ENCODE measurements at places on chromosomes 11 and 22. TPM values are rescaled to one million over a fixed set of nuclear protein-coding genes. Genes with fewer than 3 reads are reported as not detected.

Gene SAA2
- 4.2 TPM for total RNA-seq

Gene PARVA
- 84.0 TPM for total RNA-seq

Gene TRMT112
- total RNA-seq = 168 TPM

Gene HPX
- total RNA-seq = 1.4 TPM

Gene SMTNL1
- not detected for total RNA-seq

Gene RIBC2
- total RNA-seq = not detected

Gene RAB39A
- 2.0 TPM for total RNA-seq

Gene PKNOX2
- total RNA-seq = 17.8 TPM

Gene TRIM21
- 34.1 TPM for total RNA-seq

Gene SUSD2
- 277 TPM for total RNA-seq

Gene OLFML1
- 30.6 TPM for total RNA-seq

GRCh38 chr22:45903355-45904135 is 73.4 kb downstream of the WNT7B start:
- DNase-seq = no peak

GRCh38 chr11:115257678-115258077 is 246.5 kb downstream of the CADM1 start:
- no peak for DNase-seq

- no peak for DNase-seq
These were observed 69.3 kb downstream of the KCNC1 start for GRCh38 chr11:17803754-17804334.

DNA sequence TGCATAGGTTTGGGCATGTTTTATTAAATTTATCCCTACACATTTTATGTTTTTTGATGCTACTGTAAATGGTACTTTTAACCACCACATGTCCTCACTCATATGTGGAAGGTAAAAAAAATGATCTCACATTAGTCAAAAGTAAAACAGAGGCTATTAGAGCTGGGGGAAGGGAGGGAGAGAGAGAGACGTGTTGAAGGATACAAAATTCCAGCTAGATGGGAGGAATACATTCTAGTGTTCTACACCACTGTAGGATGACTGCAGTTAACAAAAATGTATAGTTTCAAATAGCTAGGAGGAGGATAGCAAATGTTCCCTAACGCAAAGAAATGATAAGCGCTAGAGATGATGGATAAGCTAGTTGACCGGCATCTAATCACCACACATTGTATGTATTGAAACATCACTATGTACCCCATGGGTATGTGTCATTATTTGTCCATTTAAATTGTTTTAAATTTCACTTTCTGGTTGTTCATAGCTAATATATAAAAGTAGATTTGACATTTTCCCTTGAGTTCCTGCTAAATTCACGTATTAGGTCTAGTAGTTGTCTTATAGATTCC is 9.9 kb upstream of the GNB1L start:
- DNase-seq = no peak

- DNase-seq = no peak
These were observed 177.8 kb upstream of the MPPED2 start for GRCh38 chr11:30763951-30764350.

GRCh38 chr11:2205214-2205720 is 33.7 kb upstream of the TH start:
- DNase-seq = no peak

DNA sequence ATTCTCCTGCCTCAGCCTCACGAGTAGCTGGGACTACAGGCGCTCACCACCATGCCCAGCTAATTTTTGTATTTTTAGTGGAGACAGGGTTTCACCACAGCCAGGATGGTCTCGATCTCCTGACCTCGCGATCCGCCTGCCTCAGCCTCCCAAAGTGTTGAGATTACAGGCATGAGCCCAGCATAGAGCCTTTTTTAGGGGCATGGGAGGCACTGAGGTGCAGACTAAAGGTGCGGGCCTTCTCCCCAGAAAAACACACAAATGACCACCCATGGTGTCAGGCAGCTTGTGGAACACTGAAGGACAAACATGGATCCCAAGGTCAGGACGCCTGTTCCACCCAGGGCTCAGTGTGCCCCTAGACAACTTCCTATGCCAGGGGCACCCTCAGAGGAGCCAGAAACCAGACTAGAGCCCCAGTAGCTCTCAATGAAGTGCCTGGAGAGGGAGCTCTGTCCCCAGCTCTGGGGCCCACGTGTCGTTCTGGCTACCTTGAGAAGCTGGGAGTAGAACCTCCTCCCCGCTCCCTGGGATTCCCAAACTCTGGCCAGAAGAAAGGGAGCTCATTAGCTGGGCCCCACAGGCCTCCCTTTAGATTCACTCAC is 21.2 kb upstream of the CD5 start:
- no peak for DNase-seq

GRCh38 chr11:96332126-96332771 is 10.7 kb downstream of the MAML2 start:
- DNase-seq = no peak

GRCh38 chr11:87366763-87367405 is 329.1 kb downstream of the TMEM135 start:
- DNase-seq = no peak

DNA sequence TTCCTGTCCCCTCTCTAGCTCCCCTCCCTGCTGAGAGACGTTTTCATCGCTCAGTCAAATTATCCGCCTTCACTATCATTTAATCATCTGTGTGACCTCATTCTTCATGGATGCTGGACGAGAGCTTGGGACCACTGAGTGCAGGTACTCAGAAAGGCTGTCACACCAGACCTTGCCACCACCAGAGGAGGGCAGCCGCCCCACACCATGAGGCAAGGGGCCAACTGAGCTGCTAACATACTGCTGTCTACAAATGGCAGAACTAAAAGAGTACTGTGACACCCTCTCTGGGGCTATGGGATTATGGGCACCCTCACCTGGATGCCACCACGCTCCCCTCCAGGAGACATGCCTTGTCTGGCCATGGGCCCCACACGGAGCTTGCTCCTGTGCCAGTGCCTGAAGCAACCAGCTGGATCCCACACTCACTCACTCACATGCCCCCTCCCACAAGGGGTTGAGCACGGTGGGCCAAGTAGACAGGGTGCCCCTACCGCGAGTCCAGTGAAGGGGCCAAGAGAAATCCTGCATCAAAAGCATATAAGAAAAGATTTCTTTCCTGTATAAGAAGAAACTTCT is 670.0 kb upstream of the CCDC90B start:
- no peak for DNase-seq

GRCh38 chr11:1307163-1307870 is 2.1 kb downstream of the TOLLIP start:
- peak; percentile 73 for DNase-seq

DNA sequence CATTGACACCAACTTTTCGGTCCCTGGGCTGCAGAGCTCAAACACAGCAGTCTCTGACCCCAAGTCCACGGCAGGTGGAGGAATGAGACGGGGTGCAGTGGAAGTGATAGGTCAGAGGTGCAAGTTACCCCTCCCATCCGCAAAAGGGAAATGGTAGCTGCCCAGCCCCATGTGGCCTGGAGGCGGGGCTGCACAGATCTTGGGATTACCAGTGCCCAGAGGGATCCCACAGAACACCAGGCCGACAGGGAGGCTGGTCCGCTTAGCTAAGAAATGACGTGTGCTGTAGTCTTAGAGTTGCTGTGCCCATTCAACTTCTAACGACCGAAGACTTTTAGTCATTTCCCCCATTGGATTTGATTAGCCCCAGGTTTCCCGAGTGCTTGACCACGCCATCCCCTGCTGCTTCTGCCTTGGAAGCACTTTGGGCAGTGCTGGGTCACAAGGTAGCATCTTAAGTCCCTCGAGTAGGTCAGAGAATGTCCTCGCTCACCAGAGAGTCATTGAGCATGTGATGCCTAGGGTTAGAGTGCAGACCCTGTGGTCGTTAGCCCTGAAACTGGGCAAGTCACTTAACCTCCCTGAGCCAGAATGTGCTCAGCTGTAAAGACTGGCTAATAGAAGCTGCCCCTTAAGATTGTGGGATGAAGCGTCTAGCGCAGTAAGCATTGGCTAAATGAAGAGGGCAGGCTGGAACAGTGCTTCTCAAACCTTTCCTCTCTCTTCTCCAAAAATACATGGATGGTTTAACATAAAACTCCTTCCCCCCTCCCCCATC is 4.2 kb downstream of the PTGDR2 start:
- no peak for DNase-seq

DNA sequence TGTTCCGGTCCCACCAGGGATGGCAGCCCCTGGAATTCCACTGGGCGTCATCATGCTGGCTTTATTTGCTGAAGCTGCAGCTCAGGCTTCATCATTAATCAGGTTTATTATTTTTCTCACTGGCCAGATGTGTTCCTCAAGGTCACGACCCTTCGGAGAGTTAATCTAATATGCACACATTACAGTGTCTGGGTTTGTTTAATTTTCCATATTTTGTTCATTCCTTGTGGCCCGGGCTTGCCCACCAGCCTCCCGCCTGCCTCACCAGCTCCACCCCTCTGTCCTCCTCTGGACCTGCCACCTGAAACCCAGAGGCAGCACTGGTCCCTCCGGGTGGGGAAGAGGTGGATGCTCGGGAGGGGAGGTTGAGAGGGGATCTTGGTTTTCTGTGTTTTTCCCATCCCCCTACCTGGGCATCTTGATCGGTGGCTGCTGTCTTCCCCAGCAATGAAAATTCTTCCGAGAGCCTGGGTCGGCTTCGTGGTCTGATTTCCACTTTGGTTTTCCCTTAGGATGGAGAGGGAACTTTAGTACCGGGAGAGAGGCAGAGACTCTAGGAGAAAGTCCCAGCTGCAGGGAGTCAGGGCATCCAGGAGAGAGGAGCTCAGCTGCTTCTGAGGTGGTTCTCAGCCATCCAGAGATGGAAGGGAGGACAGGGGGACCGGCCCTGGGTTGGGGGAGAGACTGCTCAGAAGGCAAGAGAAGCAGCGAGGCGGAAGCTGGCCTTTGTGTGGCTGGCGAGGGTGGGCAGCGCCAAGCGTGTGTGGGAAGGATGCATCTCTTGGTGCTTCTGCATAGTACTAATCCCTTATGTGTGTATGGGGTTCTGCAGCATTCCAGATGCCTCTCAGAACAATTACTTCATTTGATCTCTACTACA is 2.1 kb downstream of the GRIK4 start:
- peak; percentile 56 for DNase-seq

- no peak for DNase-seq
These were observed 18.3 kb downstream of the MYO18B start for GRCh38 chr22:25760294-25760693.

All from upper lobe of right lung (tissue), 1 donor.